ENCODE measurements at places on chromosomes 2 and 18.

DNA sequence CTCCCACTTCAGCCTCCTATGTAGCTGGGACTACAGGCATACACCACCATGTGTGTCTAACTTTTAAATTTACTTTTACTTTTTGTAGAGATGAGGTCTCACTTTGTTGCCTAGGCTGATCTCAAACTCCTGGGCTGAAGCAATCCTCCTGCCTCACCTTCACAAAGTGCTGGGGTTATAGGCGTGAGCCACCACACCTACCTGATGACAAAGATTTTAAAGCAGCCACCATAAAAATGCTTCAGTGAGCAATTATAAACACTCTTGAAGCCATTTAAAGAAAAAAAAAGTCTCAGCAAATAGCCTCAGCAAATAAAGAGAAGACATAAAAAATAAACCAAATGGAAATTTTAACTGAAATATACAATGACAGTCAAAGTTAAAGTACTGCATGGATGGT, 35.6 kb downstream of the MRPS5 start:
- no peak for DNase-seq

DNA sequence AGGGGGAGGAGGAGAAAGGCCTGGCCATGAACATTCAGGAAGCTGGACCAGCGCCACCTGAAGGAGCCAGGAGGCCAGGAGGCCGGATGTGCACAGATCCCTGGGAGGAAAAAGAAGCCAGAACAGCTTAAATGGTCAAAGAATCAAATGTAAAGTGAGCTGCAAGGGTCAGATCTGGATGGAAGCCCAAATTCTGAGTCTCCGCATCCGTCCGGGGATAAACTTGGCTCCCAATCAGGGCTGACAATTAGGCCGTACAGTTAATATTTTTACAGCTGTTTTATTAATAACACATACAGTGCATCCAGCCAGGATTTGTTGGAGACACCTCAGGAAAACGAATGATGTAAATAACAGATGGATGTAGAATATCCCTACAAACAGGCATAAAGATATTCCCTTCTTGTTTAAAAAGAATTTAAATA, 495.1 kb upstream of the TCF4 start:
- no peak for DNase-seq

GRCh38 chr2:105362862-105363591, 25.7 kb downstream of the C2orf49 start:
- DNase-seq = no peak

DNA sequence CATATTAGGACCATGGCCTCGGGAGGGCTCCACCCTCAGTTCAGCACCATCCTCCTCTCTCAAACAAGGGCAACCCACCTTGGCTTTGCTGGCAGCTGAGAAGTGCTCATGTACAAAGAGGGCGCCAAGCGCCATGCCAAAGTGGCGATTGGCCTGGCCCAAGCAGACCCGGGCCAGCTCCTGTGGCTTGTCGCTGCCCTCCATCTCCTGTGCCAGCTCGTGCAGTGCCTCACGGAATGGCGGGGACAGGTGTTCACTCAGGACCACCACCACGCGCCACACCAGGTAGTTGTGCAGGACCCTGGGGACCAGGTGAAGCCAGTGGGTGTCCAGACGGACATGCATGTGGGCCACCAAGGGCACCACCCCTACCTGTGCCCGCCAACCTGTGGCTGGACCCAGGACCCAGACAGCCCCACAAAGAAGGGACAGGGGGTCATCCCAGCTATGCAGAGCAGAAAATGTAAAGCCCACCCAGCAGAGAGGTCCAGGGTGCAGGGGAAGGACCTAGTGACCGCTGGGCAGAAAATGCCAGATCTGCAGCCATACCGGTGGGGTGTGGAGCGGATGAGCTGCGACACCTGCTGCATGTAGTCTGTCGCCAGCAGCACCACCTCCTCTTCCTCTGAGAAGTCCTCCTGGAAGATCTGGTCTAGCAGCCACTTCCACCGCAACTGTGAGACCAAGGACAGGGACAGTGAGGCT, 3.6 kb downstream of the ECEL1 start:
- DNase-seq = no peak

DNA sequence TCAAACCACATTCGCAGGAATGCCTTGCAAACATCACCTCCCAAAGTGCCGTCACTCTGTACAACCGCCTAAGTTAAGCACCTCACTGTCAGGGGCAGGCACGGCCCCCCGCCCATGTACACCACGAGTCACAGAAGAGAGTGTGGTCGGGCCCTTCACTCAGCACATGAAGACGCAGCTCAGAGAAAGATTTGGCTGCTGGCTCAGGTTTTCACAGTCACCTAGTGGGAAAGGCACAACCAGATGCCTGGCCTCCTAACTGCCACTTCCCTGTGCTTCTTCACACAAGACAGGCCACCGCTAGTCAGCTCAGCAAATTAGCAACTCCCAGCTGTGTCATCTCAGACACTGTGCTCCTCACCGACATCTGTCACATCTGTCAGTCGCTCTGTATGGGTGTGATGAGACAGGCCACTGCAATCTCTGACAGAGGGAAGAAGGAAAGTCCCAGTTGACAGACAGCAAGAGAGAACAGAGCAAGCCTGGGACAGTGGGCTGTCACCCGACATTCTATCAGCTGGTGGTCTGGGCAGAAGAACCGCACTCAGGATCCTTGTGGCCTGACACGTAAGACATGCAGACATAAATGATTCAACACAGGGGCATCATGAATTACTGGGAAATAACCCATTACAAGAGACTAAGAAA, 60.8 kb downstream of the CRACDL start:
- no peak for DNase-seq

- peak; percentile 31 for DNase-seq
These were observed 17.6 kb upstream of the CD28 start for GRCh38 chr2:203688798-203689197.

- no peak for DNase-seq
These were observed 31.5 kb upstream of the NFE2L2 start for GRCh38 chr2:177296040-177296439.

DNA sequence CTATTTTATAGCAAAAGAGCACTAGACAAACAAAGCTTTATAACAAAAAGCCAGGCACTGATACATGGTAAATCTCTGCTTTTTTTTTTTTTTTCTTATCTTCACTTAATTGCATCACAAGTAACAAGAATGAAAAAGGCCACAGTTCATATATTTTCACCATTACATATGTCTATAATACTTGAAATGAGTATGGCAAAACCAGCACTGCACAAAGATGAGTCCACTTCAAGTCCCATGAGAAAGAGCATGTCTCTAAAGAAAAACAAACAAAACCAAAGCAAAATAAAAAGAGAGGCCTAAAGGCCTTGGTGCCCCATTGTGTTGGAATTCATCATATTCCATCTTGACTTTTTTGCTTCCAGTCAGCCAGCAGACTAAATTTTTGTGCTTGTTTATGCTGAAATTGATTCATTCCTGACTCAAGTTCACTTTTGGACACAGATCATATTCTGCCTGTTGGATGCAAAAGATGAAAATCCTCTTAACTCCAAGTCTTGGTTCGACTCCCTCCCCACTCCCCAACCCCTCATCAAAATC, 264.9 kb upstream of the CCDC68 start:
- DNase-seq = no peak

DNA sequence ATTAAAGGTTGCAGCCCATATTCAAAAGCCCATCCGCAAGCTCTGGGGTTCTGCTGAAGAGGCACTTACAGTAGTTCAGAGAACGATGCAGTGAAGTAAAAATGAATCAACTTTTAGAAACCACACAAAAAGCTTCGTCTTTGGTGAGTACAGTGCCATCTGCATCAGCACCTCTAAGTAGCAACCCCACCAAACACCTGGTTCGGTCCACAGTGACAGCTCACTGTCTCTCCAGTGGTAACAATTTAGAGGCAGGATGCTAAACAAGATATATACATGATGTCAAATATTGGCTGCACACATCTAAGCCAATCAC, 275.4 kb upstream of the TCF4 start:
- no peak for DNase-seq

DNA sequence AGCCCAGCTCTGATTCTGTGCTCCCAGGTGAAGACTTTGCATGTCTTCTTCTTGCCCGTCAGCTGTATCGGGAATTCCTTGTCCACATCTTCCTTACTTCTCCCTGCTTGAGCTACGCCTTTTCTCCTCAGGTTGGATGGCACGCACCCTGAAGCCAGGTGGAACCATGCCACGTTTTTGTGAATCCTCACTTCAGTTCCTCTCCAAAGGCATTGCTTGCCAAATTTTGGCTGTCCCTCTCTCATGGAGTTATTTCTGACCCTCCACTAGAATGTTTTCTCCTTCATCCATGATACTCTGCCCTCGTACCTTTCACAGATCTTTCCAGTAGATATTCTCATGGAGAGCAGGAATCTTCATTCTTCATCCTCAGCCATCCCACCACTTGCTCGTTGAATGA, 20.2 kb downstream of the ZCCHC2 start:
- no peak for DNase-seq

DNA sequence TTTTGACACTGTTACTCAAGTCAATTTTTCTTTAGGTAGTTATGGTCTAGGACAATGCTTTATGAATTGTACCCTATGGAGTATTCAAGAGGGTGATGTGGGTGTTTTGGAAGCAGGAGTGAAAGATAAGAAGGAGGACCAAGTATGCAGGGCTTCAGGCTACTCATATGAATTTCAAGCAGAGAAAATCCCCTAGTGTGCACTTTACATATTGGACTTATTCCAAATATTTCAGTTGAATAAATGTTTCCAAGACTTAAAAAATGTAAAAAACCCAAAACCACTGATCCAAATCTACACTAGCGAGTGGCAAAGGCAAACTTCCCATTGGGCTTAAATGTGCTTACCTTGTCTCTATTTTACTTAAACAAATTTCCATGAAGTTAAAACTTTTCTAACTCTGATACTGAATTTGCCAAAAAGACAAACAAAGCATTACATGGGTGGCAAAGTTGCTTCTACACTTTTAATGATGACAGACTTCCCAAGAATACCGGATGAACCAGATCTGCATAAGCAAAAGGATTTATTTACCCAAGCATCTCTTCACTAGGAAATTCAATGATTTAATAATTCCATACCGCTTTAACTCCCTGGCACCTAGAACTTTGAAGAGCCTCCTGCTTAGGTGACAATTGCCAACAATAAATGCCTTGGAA, 1233.5 kb upstream of the NXPH2 start:
- no peak for DNase-seq

- DNase-seq = no peak
These were observed 6.0 kb downstream of the ITM2C start for GRCh38 chr2:230870544-230871360.

DNA sequence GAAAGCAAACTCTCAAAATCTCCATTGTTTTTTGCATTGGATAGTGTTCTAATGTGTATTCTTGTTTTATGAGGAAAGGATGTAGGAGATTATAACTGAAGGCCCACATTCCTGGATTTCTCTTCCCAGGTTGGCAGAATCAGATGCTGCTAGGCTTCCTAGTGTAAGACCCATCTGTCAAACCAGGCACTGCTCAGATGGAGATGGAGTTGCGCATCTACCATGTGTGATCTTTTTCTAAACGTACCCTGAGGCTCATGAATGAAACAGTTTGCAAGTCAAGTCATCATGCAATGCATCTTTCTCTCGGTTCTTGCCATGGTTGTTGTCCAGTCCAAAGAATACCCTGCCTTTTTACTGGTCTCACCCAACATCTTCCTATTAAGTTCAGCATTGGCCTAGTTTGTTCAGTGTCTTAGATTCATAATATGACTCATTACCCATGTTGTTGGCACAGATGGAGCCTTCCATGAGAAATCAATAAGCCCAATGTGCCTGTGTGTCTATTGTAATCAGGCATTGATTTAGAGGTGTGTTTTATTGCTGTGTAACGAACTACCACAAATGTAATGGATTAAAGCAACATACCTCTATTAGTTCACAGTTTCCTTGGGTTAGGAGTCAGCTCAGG, 127.4 kb downstream of the NYAP2 start:
- no peak for DNase-seq

DNA sequence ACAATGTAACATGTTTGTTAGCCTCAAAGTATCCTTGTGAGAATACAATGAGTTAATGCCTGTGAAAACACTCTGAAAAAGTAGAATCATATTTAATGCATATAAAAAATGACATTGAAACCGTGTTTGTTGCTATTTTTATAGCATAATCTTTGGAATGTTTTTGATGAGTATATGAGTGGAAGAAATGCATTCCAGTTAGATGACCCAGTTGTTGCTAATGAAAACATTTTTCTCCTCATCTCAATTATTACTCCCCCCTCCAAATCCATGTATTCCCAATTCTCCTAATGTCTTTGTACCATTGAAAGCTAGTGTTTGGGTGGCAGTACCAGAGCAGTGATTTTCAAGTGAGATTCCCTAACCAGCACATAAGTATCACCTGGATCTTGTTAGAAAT, 67.1 kb upstream of the DSEL start:
- no peak for DNase-seq

DNA sequence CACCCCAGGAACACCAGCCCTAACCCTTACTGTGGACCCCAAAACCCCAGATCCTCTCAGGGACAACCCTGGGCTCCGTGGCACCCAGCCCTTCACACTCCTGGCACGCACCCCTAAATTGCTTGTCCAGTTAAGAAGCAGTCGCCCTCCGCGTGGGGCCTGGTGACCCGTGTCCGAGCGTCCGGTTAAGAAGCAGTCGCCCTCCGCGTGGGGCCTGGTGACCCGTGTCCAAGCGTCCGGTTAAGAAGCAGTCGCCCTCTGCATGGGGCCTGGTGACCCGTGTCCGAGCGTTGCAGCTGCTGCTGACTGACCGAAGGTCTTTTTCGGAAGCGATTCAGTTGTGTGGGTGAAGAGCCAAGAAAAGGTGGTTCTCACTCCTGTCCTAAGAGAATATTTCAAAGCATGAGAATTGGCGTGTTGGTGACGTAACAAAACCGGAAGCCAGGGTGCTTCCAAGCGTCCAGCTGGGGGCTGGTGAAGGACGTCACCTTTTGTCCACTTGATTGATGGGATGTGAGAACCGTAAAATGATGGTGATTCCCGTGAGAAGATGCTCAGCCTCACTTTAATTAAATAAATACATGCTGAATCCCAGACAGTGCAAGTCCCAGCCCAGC, 70.5 kb downstream of the KCNG2 start:
- no peak for DNase-seq

DNA sequence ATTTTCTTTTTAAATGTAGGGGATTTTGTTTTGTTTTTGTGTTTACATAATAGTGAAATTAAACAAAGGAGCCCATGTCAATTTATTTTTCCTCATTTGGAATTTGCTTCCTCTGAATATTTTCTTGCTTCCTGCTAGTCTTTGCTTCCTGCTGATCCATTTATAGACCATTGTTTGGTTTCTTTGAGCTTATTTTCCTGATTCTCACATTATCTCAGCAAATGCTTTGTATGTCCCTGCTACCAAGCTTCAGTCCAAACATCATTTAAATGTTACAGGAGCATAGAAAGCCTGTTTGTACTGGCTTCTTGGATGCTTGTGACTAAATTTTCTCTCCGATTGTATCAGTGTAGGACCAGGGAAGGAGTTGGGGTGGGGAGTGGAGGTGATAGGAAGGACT, 127.3 kb upstream of the IL1R2 start:
- no peak for DNase-seq
